ENCODE measurements at places on chromosomes 2 and 18. TPM values are rescaled to one million over a fixed set of nuclear protein-coding genes. Genes with fewer than 3 reads are reported as not detected.

The LRRFIP1 gene
- 244 TPM for total RNA-seq

The FASTKD1 gene
- 15.2 TPM for total RNA-seq

The IDH1 gene
- total RNA-seq, result 40.9 TPM

The RPIA gene
- 4.1 TPM for total RNA-seq
